ENCODE measurements at places on chromosomes 7 and 10.

DNA sequence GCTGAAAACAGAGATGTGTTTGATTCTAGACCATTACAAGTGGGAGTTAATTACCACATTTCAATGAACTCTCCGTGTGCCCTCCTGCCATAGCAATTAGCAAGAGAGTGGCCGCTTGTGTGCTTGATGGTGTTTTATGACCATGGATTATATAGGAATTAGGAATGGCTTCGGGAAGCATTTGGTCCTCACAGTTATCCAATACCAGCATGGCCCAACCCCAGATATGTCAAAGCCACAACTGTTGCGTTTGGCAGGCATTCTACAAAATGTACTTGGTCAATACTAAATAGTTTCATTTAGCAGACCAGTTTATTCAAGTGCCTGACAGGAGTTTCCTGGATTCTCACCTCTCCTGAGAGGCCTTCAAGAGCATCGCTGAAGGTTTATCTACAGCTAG lies 509.0 kb upstream of the GALNT17 start:
- DNase-seq, result no peak

- DNase-seq, result peak; percentile 8
Observed at GRCh38 chr10:69572159-69573055, 815 bp downstream of the NEUROG3 start.

- DNase-seq, result no peak
Observed at GRCh38 chr10:96588616-96589419, 2.0 kb upstream of the TM9SF3 start.

DNA sequence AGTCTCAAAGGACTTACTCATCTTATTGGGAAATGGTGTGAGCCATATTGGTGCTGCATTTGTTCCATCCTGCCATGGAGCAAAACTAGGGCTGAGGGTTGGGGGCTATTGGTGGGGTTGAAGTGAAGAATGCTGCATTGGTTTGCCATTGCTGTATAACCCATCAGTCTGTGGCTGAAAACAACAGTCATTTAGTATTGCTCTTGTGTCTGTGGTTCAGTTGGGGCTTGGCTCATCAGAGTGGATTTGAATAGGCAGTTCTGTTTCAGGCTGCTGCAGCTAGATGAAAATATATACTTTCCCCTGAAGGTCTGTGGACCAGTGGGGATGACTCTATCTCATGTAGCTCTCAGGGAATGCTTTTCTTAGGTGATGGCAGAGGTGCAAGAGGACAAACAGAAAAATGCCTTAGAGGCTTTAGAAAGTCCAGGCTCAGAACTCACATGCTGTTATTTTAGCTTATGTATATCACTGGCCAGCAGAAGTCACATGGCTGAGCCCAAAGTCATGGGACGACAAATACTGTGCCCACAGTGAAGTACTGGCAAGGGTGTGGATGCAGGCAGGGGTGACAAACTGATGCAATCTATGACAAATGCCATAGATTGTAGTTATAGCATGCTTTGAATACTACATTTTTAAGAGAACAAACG lies 15.2 kb upstream of the EXOC6 start:
- no peak for DNase-seq

GRCh38 chr10:85067955-85068354 lies 739.6 kb downstream of the CCSER2 start:
- no peak for DNase-seq

DNA sequence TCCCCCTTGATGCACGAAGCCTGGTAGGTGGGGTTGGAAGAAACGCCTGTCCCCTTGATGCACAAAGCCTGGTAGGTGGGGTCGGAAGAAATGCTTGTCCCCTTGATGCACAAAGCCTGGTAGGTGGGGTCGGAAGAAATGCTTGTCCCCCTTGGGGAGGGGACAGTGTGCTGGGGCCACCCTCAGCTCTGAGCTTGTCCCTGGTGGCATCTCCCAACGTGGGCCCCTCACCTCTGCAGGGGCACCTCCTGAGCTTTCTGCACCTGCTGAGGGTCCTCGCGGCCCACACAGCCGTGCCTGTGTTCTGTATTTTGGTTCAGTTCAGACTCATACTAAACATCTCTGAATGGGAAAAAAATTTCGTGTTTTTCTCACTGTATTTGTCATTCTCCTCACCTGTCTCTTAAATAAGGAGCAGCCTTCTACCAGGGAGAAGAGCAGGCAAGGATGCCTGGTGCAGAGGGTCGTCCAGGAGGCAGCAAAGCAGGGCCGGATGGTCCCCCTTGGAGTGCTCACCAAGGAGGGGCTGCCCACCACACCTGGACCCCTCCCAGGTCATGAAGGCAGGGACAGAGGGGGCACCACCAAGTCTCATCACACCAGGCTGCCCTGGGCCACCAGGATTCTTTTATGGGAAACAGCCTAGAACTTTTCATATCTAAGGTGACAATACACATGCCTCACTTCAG lies 24.7 kb downstream of the VIPR2 start:
- DNase-seq, result no peak

GRCh38 chr10:24938076-24938475 lies 14.3 kb downstream of the PRTFDC1 start:
- no peak for DNase-seq

- DNase-seq, result no peak
Observed at GRCh38 chr7:30428246-30429155, 50.1 kb downstream of the NOD1 start.

GRCh38 chr7:148941598-148942275 lies 57.6 kb upstream of the EZH2 start:
- peak; percentile 83 for DNase-seq

- DNase-seq, result no peak
Observed at GRCh38 chr7:130960208-130960988, 226.4 kb upstream of the KLF14 start.

- no peak for DNase-seq
Observed at GRCh38 chr7:44541-44896, 147.9 kb upstream of the FAM20C start.

GRCh38 chr7:127905491-127906330 lies 125.5 kb downstream of the LRRC4 start:
- no peak for DNase-seq

DNA sequence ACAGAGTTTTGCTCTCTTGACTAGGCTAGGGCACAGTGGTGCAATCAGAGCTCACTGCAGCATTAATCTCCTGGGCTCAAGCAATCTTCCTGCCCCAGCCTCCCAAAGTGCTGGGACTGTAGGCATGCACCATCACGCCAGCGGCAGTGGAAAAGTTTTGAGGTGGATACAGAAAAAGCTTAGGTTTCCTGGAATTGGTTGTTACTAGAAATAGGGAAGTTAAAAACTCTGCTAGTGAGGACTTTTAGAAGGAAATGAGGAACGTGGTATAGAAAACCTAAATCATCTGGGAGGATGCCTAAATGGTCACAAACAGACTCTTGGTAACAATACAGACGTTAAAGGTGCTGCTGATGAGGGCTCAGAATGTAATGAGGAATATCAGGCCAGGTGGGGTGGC lies 10.9 kb upstream of the SNX8 start:
- DNase-seq, result no peak

DNA sequence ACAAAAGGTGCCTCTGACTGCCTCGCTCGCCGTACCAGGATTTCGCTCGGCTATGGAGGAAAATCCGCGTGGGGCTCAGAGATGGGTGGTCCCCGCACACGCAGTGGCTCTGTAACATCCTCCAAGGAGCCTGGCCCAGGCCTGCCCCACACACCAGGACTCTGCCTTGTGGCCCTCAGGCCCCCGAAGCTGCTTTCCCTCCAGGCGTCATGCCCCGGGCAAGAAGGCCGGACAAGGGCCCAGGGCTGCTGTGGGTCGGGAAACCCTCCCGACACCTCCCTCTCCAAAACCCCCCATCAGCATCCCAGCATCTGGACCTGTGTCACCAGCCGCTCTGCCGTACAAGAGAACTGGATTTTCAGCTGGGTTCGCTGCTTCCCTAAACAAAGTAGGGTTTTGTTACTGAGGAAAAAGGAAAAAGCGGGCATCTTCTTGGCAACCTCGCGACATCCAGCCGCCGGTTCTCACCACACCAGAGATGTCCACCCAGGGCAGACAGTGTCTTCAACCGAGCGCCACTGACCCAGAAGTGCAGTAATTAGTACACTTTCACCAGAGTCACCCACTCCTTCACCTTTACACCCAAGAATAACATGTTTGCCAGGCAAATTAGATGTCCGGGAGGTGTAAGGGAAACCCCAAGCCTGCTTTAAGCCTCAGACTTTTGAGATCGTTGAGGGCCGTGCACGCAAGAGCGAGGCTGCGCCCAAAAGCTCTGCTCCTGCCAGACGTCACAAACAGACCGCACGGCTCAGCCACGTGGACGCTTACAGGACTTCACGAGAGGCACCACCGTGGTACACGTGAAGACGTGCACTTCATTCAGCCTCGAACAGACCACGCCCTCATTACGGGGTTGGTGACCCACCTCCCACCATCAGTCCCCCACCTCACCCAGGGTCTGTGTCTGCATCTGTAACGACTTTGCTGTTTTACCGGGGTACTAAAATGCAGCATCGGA lies 62.2 kb downstream of the DIP2C start:
- no peak for DNase-seq

- DNase-seq, result no peak
Observed at GRCh38 chr10:33223326-33224000, 111.0 kb downstream of the NRP1 start.

GRCh38 chr7:134293002-134293740 lies 23.6 kb downstream of the SLC35B4 start:
- DNase-seq, result no peak

DNA sequence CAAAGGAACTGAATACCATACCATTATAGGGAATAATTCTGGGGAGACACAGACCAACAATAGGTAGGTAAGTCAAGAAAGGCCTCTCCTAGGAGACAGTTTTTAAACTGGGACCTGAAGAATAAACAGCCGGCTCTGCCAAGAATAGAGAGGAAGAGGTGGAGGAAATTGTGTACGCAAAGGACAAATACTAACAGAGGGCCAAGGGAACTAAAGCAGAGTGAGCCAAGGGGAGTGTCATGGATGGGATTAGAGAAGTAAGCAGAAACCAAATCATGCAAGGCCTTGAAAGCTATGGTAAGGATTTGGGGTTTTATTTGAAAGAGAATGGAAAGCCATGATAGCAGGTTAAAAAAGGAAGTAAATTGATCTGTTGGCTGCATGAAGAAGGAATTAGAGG lies 18.1 kb upstream of the ITGB8 start:
- no peak for DNase-seq

- DNase-seq, result no peak
Observed at GRCh38 chr7:109844362-109844761, 1246.6 kb upstream of the LRRN3 start.

DNA sequence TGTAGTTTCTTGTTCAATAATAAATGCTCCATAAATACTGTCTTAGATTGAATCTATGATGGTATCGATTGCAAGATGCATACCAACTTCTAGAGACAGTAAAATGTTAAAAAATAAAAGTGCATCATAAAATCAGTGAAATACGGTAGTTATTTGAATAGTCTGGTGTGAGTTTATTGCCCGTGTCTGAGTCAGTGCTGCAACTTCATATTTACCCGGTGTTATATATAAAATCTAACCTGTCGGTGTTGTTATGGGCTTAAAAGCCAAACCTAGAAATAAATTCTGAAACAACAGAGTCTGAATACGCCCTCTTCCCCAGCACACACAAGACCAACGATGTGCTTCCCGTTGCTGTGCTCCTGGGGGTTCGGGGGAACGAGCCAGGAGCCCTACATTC lies 16.3 kb downstream of the MACROH2A2 start:
- no peak for DNase-seq

DNA sequence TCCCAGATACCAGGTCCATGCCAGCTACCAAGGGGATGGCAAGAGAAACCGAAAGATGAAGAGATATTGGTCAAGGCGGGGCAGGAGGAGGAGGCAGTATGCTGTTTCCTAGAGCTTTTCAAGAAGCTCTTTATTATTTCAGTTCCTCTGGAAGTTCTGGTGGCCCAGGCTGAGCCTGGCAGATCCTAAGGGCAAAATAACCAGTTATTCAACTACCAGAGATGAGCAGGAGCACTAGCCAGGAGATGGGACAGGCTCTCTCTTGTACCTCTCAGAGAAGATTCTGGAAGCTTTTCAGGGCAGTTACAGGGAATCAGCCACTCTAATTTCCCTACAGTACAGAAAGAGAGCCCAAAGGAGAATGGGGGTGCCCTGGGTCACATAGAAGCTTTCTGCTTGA lies 5.3 kb downstream of the DNAJB12 start:
- no peak for DNase-seq

- DNase-seq, result no peak
Observed at GRCh38 chr7:30260246-30260768, 24.1 kb upstream of the ZNRF2 start.

DNA sequence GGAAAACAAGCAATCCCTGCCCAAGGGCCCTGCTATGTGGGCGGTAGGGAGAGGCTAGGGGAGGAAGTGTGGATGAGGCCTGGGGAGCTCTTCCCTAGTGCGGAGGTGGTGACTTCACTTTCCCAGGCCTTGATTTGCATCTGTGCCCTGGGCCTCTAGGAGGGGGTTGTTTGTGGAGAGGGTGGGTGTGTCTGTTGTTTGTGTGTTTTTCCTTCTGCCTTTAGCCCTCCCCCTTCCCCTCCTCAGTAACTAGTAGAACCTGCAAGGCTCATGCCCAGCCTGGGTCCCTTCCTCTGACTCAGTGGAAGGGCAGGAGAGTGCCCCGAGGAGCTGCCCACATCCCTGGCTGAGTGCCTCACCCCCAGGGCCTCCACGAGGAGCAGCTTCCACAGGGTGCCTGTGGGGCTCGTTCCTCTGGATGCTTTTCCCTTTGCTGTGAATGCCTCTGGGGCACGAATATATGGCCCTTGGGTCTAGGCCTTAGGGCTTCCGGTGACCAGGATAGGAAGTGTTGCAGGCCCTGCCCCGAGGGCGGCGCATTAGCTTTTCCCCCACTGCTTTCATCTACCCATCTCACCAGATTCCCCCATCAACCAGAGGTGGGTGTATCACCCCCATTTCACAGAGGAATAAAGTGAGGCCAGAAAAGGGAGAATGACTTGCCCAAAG lies 89.4 kb upstream of the DUSP5 start:
- no peak for DNase-seq

DNA sequence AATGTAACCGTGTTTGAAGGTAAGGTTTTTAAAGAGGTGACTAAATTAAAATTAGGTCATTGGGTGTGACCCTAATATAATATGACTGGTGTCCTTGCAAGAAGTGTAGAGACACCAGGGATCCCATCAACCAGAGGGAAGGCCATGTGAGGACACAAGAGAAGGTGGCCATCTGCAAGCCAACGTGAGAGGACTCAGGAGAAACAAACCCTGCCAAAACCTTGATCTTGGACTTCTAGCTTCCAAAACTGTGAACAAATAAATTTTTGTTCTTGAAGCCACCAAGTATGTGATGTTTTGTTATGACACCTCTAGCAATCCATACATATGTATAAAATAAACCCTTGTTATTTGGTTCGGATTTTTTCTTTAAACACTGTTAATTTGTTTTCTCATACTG lies 144.3 kb downstream of the CDK14 start:
- no peak for DNase-seq

GRCh38 chr10:71580415-71580814 lies 139.2 kb downstream of the C10orf105 start:
- no peak for DNase-seq

GRCh38 chr10:94224656-94225055 lies 138.1 kb downstream of the NOC3L start:
- DNase-seq, result no peak

DNA sequence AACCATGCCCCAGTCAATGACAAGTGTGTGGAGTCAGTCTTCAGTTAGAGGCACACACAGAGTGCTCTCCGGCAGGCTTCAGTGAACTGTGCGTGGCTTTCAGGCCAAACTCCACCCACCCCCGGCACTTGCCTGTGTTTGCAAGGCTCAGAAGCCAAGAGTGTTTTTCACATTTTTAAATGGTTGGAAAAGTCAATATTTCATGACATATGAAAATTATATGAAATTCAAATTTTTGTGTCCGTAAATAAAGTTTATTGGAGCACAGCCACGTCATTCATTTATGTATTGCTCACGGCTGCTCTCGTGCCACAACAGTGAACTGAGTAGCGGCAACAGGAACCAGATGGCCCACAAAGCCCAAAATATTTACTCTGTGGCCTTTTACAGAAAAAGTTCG lies 104.7 kb downstream of the SFMBT2 start:
- DNase-seq, result peak; percentile 84

Measured in hematopoietic multipotent progenitor cell (in vitro differentiated cells).